ENCODE measurements at places on chromosomes 1 and 21.
A peak's percentile ranks its signal among the peaks of the same experiment; 100 is the strongest.

GRCh38 chr1:53685272-53686051 lies 53.5 kb downstream of the GLIS1 start:
- DNase-seq: no peak

DNA sequence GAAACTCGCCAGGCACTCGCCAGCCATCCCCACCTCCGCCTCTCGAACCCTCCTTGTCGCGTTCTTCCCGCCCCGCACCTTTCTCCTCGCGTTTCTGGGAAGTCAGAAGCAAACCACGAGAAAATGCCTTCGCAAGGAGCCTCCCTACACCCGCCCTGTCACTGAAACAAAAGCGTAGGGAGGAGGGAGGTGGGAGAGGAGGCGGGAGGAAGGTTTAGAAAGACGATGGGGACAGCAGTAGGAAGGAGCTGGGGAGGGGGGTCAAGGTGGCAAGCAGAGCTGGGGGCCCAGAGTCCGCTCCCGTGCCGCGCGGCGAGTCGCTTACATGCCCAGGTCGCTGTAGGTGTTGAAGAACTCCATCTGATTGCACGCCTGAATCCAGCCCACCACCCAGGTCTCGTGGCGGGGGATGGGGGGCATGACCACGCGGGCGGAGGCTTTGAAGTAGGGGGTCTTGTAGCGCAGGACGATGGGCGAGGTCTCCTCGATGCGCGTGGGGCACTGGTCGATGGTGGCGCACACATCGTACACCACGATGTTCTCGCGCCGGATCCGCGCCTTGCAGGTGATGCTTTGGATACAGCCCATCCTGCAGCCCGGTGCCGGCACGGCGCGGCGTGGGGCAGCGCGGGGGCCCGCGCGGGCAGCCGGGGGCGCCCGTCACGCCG lies 1.0 kb downstream of the FAM78B start:
- DNase-seq: peak; percentile 21

- DNase-seq: no peak
Observed at GRCh38 chr1:158002631-158003405, 9.4 kb downstream of the KIRREL1 start.

DNA sequence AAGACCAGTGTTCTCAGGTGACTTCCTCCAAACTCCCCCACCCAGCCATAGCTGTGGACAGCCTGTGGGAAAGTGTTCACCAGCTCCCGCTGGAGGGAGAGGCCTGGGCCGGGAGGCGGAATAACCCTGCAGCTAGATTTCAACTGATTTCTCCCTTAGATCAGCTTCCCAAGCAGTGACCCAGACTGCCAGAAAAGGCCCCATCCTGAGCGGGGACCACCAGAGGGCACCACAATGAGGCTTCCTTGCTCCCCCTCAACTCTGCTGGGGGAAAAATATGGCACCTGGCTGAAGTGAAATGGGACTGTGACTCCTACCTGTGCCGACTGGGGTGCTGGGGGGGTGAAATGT lies 50.8 kb downstream of the RHBG start:
- DNase-seq: no peak

- DNase-seq: no peak
Observed at GRCh38 chr1:156747742-156748669, 3.5 kb downstream of the HDGF start.

DNA sequence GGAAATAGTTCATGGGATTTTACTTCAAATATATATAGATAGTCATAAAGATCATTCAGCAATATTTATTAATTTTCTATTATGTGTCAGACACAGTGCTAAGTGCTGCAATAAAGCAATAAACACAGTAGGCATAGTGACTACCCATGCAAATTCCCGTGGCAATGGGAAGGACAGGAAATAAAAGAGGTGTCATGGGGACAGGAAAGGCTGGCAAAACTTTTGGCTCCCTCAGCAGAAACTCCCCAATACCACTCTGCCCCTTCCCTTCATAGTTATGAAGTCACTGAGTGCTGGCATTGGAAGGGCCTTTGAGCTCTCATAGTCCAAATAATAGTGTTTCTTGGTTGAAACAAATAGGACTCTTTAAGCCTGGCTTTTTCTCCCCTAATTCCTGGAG lies 104.4 kb upstream of the DPT start:
- DNase-seq: no peak

Measured in putamen (tissue), 1 donor.